H7 (cell line): ENCODE measurements at places on chromosomes 3 and 15. TPM values are rescaled to one million over a fixed set of nuclear protein-coding genes. Genes with fewer than 3 reads are reported as not detected.

Gene UQCC5
- 17.0 and 21.5 TPM in 2 replicates for total RNA-seq

Gene GABRR3
- total RNA-seq: not detected in 2 replicates

Gene GOLGA6A
- 2.2 and 4.7 TPM in 2 replicates for total RNA-seq

DNA sequence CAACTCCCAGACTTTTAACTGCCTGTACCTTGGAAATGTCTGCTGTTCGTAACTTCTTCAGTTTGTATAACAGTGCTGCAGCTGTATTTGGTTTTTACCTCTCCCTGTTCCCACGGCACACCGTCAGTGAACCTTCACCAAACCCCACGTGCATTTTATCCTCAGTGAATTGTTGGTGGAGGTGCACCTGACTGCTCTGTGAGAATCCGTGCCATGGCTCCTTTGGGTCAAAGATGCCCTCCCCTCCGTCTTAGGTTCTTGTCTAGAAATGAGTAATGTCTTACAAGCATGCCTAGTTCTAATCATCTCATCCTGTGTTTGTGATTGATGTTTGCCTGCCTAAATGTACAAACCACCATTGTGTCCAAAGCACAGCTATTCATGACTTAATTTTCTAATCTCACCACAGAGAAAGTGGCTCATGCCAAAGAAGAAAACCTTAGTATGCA, 28.2 kb downstream of the TPM1 start:
- no peak for DNase-seq

DNA sequence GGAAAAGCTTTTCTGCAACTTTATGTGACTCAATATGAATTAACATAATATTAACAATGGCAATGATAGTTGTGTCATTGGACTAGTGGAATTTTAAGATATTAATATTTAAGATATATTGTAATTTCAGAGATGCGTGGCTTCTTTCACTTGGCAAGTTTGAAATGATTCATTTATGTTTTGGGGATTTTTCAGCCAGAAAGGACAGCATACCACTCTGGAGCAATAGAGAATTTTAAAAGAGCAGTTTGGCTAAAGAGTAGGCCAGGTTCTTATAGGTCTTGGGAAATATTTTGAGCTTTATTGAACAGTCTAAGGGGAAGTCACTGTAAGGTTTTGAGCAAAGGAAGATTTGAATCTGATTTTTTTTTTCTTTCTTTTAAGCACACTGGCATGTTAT, 16.5 kb downstream of the GMPS start:
- no peak for DNase-seq

DNA sequence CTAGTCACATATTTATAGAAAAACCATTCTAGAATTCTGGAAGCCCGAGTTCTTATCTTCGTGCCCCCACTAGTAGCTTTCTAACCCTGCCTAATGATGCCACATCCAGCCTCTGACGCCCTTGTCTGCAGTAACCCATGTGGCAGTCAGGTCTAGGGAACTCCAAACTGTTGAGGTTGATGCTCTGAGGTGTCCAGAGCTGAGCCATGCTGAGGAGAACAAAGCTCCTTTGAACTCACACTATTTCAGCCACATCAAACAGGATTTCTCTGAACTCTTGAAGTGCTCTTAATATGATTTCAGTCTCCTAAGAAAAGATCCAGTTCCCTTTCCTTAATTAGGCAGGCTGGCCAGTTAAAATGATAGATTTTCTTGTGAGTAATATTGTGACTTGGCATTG, 150.5 kb upstream of the ST8SIA2 start:
- DNase-seq: no peak
